ENCODE measurements at places on chromosomes 2 and 18.

DNA sequence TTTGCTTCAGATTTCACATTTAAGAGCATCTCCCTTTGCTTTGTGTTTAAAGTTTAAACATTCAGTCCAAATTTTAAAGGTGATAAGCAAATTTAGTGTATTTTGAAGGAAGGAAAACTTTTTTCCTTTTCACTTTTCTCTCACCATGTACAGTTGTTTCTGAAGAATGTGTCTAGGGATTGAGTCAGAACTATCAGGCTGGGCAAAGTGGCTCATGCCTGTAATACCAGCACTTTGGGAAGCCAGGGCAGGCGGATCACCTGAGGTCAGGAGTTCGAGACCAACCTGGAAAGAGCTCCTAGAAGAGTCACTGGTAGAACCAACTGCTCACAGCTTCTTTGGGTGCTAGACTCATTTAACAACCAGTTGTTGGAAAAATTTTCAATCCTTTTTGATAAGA is 327.0 kb upstream of the THUMPD2 start:
- DNase-seq: no peak

GRCh38 chr2:5938566-5938896 is 246.3 kb downstream of the SOX11 start:
- DNase-seq: no peak

DNA sequence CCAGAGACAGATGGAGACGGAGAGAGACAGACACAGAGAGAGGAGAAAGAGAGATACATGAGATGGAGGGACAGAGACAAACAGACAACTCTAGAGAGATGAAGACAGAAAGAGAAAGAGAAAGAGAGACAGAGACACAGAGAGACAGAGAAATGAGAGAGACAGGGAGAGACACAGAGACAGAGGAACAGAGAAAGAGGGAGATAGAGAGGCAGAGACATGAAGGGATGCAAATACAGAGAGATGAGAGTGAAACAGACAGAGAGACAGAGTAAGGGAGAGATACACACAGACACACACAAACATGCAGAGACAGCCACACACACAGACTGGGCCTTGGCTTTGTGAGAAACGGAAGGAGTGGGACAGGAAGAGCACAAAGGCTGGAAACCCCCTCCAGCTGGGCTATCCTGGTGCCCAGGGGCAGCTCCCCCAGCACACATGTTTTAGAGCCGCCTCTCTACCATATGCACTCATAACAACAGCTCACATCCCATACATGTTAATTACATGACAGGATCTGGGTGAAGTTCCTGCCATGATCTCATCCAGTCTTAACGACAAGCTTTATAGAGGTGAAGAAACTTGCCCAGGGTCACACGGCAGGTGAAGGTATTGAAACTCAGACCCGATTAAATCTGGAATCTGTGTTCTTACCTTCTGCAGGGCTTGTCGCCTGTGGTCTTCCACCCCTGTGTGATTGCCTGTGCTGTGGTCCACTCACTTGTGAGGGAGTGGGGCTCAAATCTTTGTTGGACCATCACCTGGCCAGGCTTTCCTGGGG is 32.4 kb downstream of the IL18R1 start:
- DNase-seq: no peak

DNA sequence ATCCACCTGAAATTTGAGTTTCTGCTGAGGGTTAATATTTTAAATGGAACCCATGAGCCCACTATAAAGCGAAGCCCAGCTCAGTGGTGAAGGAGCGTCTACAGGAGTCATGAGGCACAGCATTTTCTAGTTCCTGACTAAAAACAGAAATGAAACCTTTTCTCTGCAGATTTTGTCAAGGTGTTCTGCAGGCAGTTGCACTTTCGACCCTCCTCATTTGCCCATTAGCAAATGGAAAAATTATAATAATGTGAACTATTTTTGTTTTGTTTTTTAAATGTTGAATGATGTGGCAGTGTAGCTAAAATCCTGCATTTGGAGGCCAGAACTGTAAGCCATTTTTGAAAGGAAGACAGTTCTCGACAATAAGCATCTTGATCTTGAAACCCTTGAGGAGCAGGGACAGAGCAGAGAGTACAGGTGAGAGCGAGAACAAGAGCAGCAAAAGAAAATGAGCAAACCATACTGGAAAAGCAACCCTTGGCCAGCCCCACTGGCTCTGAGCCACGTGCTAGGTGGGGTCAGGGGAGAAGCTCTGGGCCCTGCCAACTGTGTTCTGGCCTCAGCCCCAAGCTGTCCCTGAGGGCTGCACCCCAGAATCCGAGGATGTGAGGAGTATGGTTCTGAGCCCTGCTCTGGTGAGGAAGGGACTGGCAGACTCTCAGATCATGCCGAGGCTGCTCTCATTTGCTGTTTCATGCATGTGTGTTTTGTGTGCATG is 26.4 kb upstream of the COPS8 start:
- DNase-seq: no peak

DNA sequence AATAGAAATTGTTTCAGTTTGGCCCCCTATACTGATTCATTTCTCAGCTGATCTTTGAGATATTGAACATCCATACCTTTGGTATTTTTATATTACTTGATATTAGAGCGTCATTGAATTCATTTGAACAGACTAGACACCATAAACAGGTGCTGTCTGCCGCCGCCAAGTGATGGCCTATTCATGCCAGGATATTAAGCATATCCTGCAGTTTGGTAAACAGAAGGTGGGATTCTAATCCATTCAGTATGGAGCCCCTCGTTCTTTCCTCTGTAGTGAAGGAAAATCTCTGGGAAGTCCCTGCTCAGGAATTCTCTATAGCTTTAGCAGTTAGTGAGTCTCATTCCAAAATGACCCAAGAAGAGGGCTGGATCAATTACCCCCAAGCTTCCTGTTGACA is 23.0 kb upstream of the CD28 start:
- no peak for DNase-seq

- DNase-seq: peak; percentile 62
These were observed 53.2 kb upstream of the SLC4A10 start for GRCh38 chr2:161571051-161571429.

GRCh38 chr2:176128982-176129796 is at the start of gene HOXD8:
Gene HOXD8 (plus strand): TSS chr2:176129705. CDS start chr2:176130367, 662 bp downstream.
- DNase-seq: peak; percentile 88

- no peak for DNase-seq
These were observed 180.6 kb downstream of the ZNF407 start for GRCh38 chr18:74778191-74778847.

DNA sequence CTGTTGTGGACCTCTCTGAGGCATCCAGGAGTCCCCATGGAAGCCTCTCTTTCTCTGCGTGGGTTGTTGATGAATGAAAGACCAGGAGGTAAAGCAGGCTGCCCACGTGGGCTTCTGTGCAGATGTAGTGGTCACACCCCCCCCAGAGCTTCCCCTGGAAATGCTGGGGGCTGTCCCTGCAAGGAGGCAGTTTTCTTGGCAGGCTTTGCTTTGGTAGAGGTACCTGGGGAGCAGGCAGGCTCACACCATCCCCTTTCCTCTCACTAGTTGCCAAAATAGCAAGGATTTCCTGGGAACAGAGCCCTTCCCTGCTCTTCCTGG is 97.6 kb upstream of the MAP3K20 start:
- DNase-seq: no peak

GRCh38 chr2:151553-152334 is 105.4 kb upstream of the FAM110C start:
- DNase-seq: no peak

GRCh38 chr18:2914185-2914880 is 67.5 kb downstream of the EMILIN2 start:
- DNase-seq: peak; percentile 84

GRCh38 chr2:181120625-181121024 is 140.2 kb downstream of the UBE2E3 start:
- DNase-seq: no peak

GRCh38 chr2:207227062-207227748 is 61.5 kb upstream of the KLF7 start:
- peak; percentile 80 for DNase-seq

DNA sequence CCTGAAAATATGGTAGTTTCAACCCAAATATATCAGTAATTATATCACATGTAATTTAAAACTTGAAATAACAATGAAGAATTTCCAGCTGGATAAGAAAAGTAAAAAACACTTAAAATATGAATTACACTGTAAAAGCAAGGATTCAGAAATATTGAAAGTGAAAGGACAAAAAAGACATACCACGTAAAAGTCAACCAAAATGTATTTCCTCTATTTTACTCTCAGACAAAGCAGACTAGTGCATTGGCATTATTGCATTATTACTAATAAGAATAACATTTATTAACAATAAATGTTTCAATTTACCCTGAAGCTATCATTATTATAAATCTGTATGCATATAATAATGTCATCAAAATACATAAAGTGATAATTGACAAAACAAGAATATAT is 445.1 kb upstream of the TRIB2 start:
- no peak for DNase-seq

GRCh38 chr2:39492716-39493115 is 55.6 kb upstream of the MAP4K3 start:
- DNase-seq: no peak

- no peak for DNase-seq
These were observed 64.6 kb upstream of the ACKR3 start for GRCh38 chr2:236505041-236505440.

DNA sequence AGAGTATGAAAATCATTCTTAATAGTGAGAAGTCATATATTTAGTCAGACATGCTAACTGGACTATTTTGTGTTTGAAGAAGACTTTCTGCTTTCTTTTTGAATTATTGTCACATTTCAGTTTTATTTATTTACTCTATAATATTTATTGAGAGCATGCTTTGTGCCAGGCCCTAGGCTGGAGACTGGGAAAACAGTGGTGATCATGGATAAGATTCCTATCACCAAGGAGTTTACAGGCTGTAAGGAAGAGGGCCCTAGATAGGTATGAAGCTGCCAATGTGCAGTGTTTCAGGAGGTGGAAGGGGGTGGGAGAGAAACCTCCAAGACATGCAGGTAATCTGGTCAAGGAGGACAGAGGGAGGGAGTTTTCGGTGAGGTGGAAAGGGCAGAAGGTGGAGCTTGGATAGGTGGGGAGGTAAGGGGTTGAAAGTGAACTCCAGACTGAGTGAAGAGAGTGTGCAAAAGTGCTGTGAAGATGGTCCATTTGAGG is 207.5 kb downstream of the ARHGAP15 start:
- DNase-seq: no peak

- DNase-seq: no peak
These were observed 103.5 kb downstream of the NOL4 start for GRCh38 chr18:34121200-34121721.

- DNase-seq: no peak
These were observed 18.5 kb upstream of the IL36G start for GRCh38 chr2:112959109-112959812.

- no peak for DNase-seq
These were observed 39.6 kb upstream of the LDLRAD4 start for GRCh38 chr18:13178976-13179375.

GRCh38 chr2:40886100-40886499 is 434.2 kb upstream of the SLC8A1 start:
- no peak for DNase-seq

DNA sequence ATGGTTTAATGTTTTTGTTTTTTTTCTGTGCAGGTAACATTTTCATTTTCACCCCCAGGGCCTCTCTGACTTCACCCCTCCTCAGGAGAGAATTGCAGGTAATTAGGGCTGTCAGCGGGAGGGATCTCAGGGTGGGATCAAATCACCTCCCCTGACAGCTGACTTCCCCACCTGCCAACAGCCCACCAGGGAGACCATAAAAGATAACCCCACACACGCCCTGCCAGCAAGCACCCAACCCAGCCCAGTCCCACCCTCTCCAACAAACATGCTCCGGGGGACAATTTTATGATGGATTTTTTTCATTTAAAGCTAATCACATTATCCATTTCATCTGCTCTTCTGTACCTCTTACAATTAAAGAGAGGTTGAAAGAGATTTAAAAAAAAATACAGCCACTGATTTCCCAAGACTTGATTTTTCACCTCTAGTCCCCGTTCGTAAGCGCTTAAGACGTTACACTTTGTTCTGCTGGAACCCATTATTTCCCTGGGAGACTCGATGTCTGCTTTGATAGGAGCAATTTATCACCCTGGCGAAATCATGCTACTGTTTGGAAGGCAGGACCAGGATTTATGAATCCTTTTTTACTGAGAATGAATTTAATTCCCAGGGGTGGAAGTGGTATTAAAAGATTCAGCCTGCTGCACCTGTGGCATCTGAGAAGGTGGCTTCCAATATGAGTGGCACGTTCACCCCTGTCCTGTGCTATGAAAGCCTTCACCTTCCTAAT is 232.9 kb upstream of the ID2 start:
- peak; percentile 2 for DNase-seq

GRCh38 chr2:141075753-141076152 is 1055.1 kb downstream of the LRP1B start:
- no peak for DNase-seq

DNA sequence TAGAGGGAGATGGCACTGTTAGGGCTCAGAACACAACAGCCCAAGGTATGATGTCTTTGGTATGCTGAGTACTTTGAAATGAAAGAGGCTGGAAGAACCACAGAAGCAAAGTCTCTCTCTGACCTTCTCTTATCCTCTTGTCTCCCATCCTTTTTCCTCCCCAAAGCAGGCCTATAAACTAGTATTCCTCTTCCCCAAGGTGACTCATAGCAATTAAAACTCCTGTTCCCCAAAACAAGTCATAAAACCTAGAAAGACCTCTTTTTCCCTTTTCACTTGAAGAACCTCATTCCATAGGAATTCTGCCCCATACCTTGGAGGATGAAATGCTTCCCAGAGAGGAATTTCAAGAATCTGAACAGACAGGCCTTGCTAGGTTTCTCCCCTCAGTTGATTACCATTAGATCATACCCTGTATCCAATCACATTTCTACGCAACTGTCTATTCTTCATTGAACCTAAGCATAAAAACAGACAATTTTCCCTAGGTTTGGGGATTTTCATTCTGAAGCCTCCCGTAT is 25.7 kb downstream of the MDH1 start:
- DNase-seq: no peak

- DNase-seq: peak; percentile 70
These were observed 49.5 kb downstream of the C2orf42 start for GRCh38 chr2:70141212-70141901.

DNA sequence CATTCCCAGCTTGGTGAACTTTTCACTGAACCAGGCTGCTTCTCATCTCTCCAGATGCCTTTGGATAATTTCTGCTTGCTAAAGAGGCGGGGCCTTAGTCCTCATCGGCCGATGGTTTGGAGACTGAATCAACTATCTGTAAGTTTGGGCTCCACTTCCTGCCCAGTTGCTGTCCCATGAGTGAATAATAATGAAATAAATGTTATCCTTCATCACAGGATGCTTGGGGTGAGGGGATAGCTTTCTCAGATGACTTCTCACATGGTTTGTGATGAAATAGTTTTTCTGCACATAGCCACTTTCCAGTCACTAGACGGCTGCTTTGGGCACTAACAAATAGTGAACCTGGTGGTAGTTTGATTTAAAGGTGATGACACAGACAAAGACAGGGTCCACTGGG is 376.6 kb upstream of the TRIB2 start:
- no peak for DNase-seq
